ENCODE measurements at places on chromosomes 5 and 9. TPM values are rescaled to one million over a fixed set of nuclear protein-coding genes. Genes with fewer than 3 reads are reported as not detected.

Gene PDE8B
- 0.23 TPM for total RNA-seq

GRCh38 chr5:95600557-95600956, 19.3 kb upstream of the GPR150 start:
- H3K36me3 ChIP-seq = peaks cover 11% of the 10 kb centered on the region
- DNase-seq = no peak
- H3K4me1 ChIP-seq = no peaks in the 10 kb centered on the region
- no peaks in the 10 kb centered on the region for H3K27me3 ChIP-seq
- H3K4me3 ChIP-seq = no peak overlapping the region

GRCh38 chr9:69937833-69938535, 105.7 kb upstream of the MAMDC2 start:
- H3K4me3 ChIP-seq = no peak overlapping the region
- no peak for DNase-seq
- no peaks in the 10 kb centered on the region for H3K27me3 ChIP-seq
- no peaks in the 10 kb centered on the region for H3K36me3 ChIP-seq
- H3K27ac ChIP-seq = no peak overlapping the region

DNA sequence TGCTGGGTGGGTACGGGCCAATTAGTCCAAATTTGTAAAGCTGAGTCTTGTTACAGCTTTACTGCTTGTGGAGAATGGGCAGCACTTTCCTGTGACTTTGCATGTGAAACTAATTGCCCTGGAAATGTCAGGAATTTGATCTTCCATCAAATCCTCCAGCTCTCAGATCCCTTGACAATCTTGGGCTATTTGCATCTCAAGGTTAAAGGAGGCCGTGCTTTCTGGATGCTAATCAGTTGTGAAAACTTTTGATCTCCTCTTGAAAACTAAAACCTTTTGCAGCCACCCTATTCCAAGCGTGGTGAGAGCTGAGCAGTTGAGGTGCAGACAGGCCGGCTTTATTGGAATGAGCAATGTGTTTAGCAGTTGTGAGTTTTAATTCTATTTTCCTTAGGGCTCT, 68.0 kb upstream of the CLINT1 start:
- H3K27me3 ChIP-seq = no peaks in the 10 kb centered on the region
- H3K36me3 ChIP-seq = no peaks in the 10 kb centered on the region
- DNase-seq = no peak

DNA sequence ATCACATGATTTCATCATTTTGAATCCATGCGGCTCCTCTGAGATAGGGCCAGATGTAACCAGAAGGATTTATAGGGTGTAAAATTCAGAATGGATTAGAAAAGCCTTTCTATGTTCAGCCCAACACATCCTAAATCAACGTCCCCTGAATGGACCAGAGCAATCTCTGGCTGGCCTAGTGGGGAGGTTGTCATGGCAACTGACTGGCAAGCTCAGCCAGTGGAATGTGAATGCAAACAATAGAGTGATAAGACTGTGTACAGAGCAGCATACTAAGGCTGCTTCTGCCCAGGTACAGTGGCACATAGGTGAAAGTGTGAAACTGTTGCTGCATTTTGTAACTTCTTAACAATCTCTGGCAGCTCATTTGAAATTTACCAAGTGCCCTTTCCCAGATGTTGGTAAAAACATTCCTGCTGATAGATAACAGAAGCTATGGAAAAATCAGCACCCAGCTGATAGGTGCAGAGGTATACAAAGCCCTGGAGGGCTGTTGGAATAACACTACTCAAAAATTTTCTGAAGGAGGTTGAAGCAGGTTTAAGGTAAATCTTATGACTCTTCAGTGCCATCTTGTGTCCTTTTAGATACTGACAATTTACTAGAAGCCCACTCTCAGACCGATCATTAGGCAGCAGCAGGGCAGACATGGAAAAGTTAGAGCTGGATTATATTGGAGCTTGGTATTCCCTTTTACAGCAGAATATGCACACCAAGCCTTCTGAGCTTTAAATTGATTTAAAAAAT, 267.2 kb downstream of the RAB3C start:
- H3K27ac ChIP-seq = no peak overlapping the region
- H3K36me3 ChIP-seq = no peaks in the 10 kb centered on the region
- H3K4me3 ChIP-seq = no peak overlapping the region
- peak; percentile 31 for DNase-seq
- no peaks in the 10 kb centered on the region for H3K27me3 ChIP-seq
- no peaks in the 10 kb centered on the region for H3K4me1 ChIP-seq

GRCh38 chr9:121912812-121913627, 180.1 kb downstream of the TTLL11 start:
- DNase-seq = no peak
- H3K27me3 ChIP-seq = no peaks in the 10 kb centered on the region
- no peaks in the 10 kb centered on the region for H3K4me1 ChIP-seq

GRCh38 chr9:82021198-82021597, 32.6 kb downstream of the SPATA31D1 start:
- no peaks in the 10 kb centered on the region for H3K27me3 ChIP-seq
- H3K36me3 ChIP-seq = no peaks in the 10 kb centered on the region
- H3K27ac ChIP-seq = no peak overlapping the region

Gene SLC1A1
- total RNA-seq = not detected

DNA sequence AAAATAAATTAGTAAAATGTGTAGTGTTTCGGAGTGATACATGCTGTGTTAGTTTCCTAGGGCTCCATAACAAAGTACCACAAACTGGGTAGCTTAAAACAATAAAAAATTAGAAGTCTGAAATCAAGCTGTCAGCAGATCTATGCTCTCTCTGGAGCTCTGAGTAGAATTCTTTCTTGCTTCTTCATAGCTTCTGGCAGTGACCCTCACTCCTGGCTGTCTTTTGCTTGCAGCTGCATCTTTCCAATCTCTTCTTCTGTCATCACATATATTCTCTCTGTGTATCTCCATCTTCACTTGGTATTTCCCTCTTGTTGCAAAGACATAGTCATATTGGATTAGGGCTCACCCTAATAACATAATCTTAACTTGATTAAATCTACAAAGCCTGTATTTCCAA, 37.6 kb upstream of the PLCXD3 start:
- H3K4me3 ChIP-seq = no peak overlapping the region
- no peak for DNase-seq
- no peaks in the 10 kb centered on the region for H3K36me3 ChIP-seq
- no peaks in the 10 kb centered on the region for H3K27me3 ChIP-seq
- H3K27ac ChIP-seq = no peak overlapping the region

Gene FOXD4L4
- total RNA-seq = not detected

- DNase-seq = no peak
- H3K27ac ChIP-seq = no peak overlapping the region
- H3K36me3 ChIP-seq = peaks cover 36% of the 10 kb centered on the region
- H3K27me3 ChIP-seq = no peaks in the 10 kb centered on the region
- H3K4me1 ChIP-seq = no peaks in the 10 kb centered on the region
- H3K4me3 ChIP-seq = no peak overlapping the region
Observed at GRCh38 chr9:130089141-130089540, 35.4 kb downstream of the GPR107 start.

Gene C5orf46
- not detected for total RNA-seq

All from natural killer cell (primary cell).